ENCODE measurements at places on chromosomes 5 and 9.

DNA sequence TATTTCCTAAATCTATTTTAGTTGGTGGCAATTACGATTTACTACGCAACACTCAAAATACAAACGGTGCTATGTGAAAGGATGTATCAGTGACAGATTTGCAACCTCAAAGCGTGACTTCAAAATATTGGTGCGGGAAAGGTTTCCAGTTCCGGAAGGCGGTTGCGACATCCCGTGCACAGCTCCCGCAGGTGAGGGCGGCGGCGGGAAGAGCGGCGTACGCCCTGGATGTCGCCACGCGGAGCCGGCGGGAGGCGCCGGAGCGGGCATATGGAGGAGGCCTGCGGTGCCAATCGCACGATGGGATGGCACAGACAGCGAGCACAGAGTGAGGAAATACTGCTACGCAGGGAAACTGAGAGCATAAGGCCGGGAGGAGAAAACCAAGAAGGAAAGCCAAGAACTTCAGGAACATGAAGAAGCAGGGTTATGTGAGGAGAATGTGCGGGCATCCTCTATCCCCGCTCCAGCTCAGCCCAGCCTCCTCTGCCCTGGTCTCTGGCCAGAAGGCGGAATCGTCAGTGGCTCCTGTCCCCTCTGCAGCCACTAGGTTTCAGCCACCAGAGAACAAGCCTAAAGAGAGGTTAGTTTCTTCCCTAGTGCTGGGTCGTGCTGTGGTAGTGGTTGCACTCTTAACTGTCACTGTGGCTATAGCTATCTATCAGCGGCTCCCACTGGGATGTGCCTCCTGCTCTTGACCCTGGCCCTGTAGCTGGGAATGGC lies 378.1 kb upstream of the TLE4 start:
- DNase-seq = no peak

GRCh38 chr5:105207066-105207465 lies 1644.5 kb upstream of the NUDT12 start:
- DNase-seq = peak; percentile 95

- no peak for DNase-seq
Observed at GRCh38 chr5:69276422-69277174, 41.9 kb downstream of the CDK7 start.

- DNase-seq = no peak
Observed at GRCh38 chr5:98128846-98129245, 644.6 kb upstream of the RGMB start.

GRCh38 chr5:66329078-66329477 lies 185.0 kb downstream of the SREK1 start:
- no peak for DNase-seq

DNA sequence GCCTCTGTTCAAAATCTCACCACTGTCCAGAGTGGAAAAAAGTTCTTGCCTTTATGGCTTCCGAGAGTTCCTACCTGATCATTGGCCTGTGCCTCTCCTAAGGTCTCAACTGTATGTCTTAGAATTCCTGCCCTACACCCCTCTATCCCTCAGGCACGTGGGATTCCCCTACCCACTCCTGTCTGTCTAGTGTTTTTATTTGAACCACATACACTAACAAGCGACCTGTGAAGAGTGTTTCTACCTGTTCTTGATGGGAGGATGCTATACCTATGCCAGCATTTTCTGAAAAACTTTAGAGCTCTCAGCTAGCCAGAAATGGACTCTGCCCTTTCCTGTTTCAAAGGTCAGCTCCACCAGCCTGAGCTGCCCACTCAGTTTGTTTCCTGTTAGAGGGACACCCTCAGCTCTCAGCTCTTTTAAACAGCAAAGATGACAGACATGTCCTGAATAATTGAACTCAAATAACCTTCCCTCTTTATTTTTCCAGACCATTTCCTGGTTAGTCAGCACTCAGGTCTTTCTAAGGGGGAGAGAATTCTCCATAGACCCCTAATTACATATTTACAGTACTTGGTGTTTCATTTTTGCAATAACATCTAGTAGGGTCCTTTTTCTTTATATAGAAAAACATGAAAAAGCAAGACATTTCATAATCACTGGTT lies 214.8 kb downstream of the AOPEP start:
- no peak for DNase-seq

GRCh38 chr5:131581702-131582101 lies 53.3 kb downstream of the RAPGEF6 start:
- DNase-seq = no peak

- no peak for DNase-seq
Observed at GRCh38 chr9:69660304-69660703, 11.9 kb downstream of the APBA1 start.

- no peak for DNase-seq
Observed at GRCh38 chr9:105338308-105338707, 93.9 kb downstream of the SLC44A1 start.

GRCh38 chr9:81022177-81022576 lies 667.2 kb downstream of the TLE1 start:
- no peak for DNase-seq

- DNase-seq = peak; percentile 36
Observed at GRCh38 chr9:120242116-120242811, 337.7 kb downstream of the CDK5RAP2 start.

DNA sequence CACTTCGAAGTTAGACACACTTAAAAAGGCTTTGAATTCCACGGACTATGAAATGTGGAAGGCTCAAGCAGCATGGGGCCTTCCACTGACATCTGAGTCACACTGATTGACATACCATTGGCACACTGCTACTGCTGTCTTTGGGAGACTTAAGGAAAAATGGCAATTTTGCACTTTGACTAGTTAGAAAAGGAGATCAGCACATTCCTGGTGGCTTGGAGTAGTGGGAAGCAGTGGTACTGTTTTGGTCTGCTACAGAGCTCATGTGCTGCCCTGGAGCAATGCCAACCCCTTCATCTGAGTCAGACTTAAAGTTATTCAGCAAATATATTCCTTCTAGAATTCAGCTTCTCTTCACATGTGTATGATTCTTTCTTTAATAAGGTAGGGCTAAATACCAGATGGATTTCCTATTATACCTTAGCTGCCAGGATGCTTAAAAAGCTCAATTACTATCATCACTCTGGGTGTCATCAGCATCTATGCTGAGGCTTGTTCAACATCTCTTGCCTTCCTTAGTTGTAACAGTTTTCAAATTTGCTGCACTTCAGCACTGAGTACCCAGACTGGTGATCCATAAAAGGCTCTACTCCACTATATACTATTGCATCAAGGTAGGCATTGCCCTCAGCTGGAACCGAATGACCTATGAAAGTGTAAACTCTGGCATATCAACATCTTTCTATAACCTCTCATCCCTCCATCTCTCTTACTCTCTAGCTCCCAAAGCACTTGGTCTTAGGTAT lies 42.3 kb upstream of the MOCS2 start:
- no peak for DNase-seq

GRCh38 chr9:137688725-137689124 lies 69.9 kb downstream of the EHMT1 start:
- DNase-seq = no peak
